ENCODE measurements at places on chromosomes 7 and 10. TPM values are rescaled to one million over a fixed set of nuclear protein-coding genes. Genes with fewer than 3 reads are reported as not detected.

Gene INTS15
- 23.3 TPM for total RNA-seq

Gene SKIDA1
- 1.7 TPM for total RNA-seq

Gene GIMAP1
- under 0.01 TPM for total RNA-seq

Gene LRRC61
- total RNA-seq, result 11.8 TPM

Gene GRK5
- total RNA-seq, result 17.8 TPM

Data from epithelial cell of alveolus of lung (primary cell).